ENCODE measurements at places on chromosomes 7 and 10. TPM values are rescaled to one million over a fixed set of nuclear protein-coding genes. Genes with fewer than 3 reads are reported as not detected.

DNA sequence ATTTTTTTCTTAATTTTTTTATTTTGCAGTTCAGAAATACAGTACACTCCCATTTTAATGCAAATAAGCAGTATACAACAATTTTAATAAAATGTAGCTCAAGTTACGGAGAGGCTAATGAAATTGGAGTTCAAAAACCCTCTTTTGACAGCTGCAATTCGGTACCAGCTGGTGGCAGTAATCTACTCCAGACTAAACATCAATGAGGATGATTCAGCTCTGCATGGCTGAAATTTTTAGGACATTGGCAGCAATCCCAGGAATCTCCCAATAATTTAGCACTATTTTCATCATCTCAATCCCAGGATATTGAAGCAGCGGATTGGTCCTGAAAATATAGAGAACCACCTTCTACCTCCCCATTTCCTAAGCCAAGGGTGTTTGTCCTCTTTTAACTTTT is 278.8 kb downstream of the CACNA2D1 start:
- H3K27ac ChIP-seq = no peak overlapping the region
- H3K4me3 ChIP-seq = no peak overlapping the region
- H3K27me3 ChIP-seq = no peaks in the 10 kb centered on the region
- no peak for DNase-seq
- no peaks in the 10 kb centered on the region for H3K4me1 ChIP-seq

Gene ATAD1
- 33.0 TPM for total RNA-seq

DNA sequence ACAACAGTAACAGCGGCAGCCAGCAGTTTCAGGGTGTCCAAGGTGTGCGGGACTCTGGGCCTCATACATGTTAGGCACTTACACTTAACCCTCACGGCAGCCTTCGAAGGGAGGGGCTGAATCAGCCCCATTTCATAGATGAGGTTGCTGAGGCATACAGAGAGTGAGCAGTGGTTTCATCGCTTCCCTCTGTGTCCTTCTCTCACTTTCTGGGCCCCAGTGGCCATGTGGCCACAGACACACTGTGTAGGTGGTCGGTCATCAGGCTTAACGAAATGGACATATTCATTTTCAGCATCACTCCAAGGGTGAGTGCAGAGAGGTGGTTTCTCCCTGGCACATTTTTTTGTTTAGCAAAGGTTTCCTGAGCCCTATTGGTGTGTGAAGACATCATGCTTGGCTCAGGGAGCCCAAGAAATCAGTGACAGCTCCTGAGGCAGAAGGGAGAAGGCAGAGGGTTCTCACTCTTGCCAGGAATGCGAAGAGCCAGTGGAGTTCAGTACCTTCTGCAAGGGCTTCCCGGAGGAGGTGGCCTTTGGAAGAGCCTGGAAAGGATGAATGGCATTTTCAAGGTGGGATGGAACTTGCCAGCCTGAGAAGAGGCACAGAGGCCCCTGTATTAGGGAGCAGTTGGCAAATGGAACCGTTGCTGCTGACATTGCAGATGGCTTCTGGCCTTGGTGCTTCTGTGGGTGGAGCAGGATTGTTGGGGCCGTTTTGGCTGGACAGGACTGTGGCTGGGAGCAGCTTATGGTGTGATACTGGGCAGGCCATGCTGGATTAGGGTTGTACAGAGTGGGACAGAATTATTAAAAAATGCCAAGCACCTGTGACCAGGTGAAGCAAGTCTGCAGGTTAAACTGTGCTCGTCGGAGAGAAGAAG is 61.7 kb upstream of the PPIF start:
- peaks cover 51% of the 10 kb centered on the region for H3K4me1 ChIP-seq
- peak overlapping the region; percentile 89 for H3K27ac ChIP-seq
- DNase-seq = no peak
- peaks cover 19% of the 10 kb centered on the region for H3K36me3 ChIP-seq
- no peaks in the 10 kb centered on the region for H3K27me3 ChIP-seq

Gene PAOX
- 16.2 TPM for total RNA-seq

DNA sequence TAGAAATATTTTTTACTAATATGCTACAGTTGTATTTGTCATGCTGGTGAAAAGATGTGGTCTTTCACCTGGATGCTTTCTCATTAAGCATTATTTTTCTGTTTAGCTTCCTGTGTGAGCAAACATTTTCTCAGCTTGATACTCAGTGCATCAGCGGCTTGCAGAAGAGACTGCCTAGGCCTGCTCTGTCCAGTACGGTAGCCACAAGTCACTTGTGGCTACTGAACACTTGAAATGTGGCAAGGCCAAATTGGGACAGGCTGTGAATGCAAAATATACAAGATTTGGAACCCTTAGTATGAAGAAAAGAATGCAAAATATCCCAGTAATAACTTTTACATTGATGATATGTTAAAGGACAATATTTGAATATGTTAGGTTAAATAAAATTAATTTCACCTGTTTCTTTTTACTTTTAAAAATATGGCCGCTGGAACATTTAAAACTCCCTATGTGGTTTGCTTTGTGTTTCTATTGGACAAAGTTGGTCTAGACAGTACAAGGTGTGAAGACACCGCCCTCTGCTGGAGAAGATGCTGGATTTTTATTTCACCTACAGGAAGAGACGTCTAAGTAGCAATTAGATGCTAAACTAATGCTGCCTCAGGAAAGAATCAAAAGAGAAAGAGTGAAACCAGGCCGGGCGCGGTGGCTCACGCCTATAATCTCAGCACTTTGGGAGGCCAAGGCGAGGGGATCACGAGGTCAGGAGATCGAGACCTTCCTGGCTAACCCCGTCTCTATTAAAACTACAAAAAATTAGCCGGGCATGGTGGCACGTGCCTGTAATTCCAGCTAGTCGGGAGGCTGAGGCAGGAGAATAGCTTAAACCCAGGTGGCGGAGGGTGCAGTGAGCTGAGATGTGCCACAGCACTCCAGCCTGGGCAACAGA is 5.3 kb downstream of the SRGN start:
- H3K4me1 ChIP-seq = peaks cover 5% of the 10 kb centered on the region
- H3K36me3 ChIP-seq = peaks cover 2% of the 10 kb centered on the region
- H3K27me3 ChIP-seq = no peaks in the 10 kb centered on the region
- H3K27ac ChIP-seq = peak overlapping the region; percentile 96
- peak; percentile 82 for DNase-seq

- DNase-seq = no peak
- no peak overlapping the region for H3K27ac ChIP-seq
- no peaks in the 10 kb centered on the region for H3K27me3 ChIP-seq
- peaks cover 77% of the 10 kb centered on the region for H3K4me1 ChIP-seq
Observed at GRCh38 chr10:99977916-99978315, 31.8 kb downstream of the DNMBP start.

DNA sequence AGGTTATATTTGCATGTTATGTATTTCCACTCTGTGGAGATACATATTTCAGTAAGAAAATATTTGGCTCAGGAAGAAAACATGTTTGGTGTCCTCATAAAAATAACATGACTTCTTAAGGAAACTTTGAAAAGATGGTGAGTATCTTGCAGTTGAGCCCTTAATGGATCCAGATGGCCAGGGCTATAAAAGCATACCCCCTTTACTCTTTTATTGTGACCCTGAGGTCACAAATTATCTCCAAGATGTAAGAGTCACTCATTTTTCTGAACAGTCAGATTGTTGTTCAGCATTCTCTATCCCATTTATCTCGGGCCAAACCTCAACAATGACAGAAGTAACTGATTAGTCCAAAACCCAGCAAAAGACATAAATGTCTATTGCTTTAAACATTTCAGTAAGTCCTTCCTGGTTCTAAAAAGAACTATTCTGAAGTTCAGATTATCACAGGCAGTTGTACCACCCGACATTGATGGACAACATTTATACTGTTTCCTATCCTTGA is 539.4 kb downstream of the PARD3 start:
- H3K4me3 ChIP-seq = no peak overlapping the region
- DNase-seq = no peak
- H3K27me3 ChIP-seq = no peaks in the 10 kb centered on the region
- H3K4me1 ChIP-seq = no peaks in the 10 kb centered on the region

Gene MRLN
- not detected for total RNA-seq

GRCh38 chr7:1663223-1663622 is 6.9 kb upstream of the ELFN1 start:
- peak; percentile 53 for DNase-seq
- H3K4me1 ChIP-seq = peaks cover 41% of the 10 kb centered on the region
- H3K27me3 ChIP-seq = no peaks in the 10 kb centered on the region
- no peak overlapping the region for H3K27ac ChIP-seq
